GOT3 (cell line): ENCODE measurements at places on chromosomes 12 and 14.

DNA sequence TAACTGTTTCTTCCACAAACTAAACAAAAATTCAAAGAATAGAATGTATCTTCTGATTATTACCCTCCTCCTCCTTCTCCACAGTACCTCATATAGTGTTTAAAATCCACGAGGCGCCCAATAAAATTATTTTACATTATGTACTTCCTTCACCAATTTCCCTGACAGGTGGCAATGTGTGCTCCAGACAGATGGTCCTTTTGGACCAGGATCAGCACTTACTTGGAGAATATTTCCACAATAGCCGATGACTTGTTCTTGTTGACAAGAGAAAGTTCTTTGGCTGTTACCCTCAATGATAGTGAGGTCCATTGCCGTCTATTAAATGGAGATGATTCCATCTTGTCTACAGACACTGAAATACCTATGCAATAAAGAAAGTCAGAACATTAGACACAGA lies 34.9 kb downstream of the LIMA1 start:
- DNase-seq, result no peak

GRCh38 chr14:100738704-100739131 lies 12.0 kb downstream of the DLK1 start:
- DNase-seq, result no peak

GRCh38 chr12:14962153-14962539 lies 745 bp upstream of the ARHGDIB start:
- no peak for DNase-seq

GRCh38 chr14:33793398-33794110 lies 157.3 kb downstream of the EGLN3 start:
- DNase-seq, result no peak

GRCh38 chr12:41795051-41795600 lies 349.5 kb downstream of the GXYLT1 start:
- no peak for DNase-seq

DNA sequence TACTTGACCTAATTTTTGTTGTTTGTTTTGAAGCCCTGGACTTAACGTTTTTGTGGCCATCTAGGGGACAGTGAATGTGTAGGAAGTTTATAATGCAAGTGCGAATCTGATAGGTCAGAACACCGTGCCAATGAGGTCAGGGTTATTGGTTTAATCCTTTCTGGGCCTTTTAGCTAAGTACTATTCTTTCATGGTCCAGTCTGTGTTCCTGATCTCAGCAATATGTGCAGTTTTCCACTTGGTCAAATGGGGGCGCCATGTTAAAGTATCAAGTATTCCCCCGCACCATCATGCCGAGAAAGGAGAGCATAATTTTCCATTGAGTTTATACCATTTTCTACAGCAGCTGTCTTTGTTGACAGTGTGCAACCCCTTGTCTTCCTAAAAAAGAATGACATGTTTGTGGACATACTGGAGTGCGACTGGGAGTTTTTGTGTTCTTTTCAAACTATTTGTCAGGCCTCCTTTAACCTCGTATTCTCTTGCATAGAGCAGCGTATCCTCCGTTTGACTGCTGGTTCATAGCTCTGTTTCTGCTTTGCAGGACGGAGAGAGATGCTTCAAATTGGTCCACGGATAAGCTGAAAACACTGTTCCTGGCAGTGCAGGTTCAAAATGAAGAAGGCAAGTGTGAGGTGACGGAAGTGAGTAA lies 1.3 kb downstream of the AHSA1 start:
- no peak for DNase-seq

- DNase-seq, result no peak
Measured at GRCh38 chr12:83700838-83701237, 1014.1 kb downstream of the TMTC2 start.

DNA sequence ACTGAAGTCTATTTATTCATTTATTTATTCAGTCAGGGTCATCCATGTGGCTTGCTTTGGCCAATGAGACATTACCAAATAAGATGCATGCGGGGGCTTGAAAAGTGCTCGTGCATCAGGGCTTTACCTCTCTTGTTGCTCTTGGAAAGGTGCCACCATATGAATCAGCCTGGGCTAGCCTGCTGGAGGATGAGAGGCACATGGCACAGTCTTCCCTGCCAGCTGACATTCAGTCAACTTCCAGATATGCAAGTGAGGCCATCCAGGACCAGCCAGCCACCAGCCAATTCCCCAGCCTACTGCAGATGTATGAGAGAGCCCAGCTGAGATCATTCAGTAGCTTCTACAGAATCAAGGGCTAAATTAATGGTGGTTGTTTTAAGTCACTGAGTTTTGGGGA lies 105.2 kb upstream of the RPH3A start:
- no peak for DNase-seq

- DNase-seq, result no peak
Measured at GRCh38 chr14:89215114-89215513, 201.9 kb downstream of the FOXN3 start.

DNA sequence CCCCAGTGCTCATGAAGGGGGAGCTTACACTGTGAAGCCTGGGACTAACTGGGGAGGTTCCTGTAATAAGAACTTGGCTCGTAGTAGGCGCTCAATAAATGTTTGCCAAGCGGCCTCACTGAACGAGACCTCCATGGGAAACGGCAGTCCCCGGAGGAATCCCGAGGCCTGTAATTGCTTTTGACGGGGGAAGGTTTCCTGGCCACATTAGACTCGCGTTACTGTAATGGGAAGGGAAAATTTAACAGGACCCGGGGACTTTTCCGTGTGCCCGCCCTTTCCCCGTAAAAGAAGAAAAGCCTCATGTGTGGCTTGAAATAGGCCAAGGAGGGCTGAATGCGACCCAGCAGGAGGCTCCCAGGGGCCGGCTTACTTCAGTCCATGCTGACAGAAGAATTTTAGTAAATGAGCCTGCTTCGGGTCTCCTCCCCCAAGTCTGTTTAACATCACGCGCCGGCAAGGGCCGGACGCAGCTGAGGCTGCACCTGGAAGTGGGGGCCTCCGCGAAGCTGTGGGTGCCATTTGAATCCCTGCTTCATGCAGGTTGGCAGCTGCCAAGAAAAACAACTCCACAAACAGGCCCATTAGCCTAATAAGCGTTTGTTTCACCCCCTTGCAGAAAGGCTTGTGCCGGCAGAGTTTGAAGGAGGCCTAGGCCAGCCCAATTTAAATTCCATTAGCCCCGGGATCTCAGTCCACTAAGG lies 39.8 kb upstream of the PWP1 start:
- no peak for DNase-seq

DNA sequence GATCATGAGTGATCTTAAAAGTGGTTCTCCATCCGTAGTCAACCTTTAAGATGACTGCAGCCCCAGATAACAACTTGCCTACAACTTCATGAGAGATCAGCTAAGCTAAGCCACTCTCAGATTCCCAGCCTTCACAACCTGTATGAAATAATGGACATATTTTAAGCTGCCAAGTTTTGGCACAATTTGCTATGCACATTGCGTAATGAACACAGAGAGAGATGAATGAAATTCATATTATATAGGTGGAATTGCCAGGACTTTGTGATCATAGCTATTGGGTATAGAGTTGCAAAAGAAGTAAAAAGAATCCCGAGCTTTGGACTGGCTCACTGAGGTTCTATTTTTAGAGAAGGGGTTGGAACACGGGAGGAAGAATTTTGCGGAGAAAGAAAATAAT lies 59.1 kb upstream of the EGLN3 start:
- no peak for DNase-seq

GRCh38 chr14:81234278-81234677 lies 13.5 kb upstream of the GTF2A1 start:
- DNase-seq, result no peak

- no peak for DNase-seq
Measured at GRCh38 chr14:106459971-106460730, 933.8 kb downstream of the TMEM121 start.

DNA sequence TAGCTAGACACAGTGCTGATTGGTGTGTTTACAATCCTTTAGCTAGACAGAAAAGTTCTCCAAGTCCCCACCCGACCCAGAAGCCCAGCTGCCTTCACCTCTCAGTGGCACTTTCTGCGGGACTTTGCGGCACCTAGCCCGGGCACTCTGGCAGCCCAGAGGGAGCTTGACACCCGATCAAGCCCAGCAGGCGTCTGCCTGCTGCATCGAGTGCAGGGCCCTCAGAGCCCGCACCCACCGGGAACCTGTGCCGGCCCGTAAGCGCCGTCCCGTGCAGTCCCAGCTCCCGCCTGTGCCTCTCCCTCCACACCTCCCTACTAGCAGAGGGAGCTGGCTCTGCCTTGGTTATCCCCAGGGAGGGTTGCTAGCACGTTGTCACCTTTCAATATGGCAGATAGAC lies 631.0 kb upstream of the STXBP6 start:
- DNase-seq, result no peak

DNA sequence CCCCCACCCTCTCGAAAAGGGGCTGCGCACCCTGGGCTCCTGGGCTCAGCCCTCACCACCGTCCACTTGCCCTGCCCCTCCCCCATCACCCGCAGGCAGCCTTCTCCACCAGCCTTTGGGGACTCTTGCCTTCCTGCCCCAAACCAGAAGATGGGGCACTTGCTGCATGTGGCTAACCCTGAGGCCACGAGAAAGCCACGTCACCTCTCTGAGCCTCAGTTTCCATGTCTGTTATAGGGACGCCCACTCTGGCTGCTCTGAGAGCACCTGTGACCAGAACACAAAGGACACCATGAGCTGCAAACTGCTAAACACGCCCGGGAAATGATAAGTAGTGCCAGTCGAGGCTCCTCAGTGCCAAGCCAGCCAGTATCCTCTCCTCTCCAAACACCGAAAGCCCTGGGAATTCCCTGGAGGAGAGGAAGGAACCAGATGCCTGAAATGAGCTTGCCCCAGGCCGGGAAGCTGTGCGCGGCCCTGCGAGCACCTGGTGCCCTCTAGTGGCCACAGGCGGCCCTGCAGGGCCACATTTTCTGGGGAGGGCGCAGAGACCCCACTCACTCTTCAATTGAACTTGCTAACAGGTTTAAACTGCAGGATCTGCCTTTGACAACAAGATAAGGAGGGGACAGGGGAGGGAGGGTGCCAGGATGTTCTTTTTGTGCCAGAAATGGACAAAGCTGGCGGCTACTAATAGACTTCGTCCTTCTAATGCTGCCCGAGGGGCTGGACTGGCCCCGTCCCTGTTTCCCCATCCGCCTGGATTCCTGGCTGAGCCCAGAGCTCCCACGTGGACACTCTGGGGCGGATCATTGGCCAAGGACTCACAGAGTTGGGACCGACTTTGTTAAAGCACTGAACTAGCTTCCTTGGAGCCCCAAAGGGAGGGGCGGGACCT lies 10.2 kb upstream of the SERPINA9 start:
- peak; percentile 8 for DNase-seq

DNA sequence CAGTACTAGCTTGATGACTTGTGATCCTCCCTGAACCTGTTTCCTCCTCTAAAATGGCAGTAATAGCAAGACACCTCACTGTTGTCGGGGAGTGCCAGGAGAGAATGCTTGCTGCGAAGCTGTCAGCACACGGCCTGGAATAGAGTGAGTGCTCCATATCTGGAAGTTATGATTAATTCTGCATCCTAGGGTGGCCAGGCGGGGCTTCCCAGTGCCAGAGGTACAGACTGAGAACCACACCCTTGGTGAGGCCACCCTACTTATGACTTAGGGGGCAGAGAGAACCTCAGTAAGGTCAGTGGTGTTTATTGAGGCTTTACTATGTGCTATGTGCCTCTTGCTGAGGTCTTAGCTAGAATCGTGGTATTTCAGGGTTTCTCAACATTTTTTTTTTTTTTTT lies 20.1 kb downstream of the MORN3 start:
- DNase-seq, result no peak

- DNase-seq, result no peak
Measured at GRCh38 chr14:23482823-23483148, 13.3 kb downstream of the NGDN start.

DNA sequence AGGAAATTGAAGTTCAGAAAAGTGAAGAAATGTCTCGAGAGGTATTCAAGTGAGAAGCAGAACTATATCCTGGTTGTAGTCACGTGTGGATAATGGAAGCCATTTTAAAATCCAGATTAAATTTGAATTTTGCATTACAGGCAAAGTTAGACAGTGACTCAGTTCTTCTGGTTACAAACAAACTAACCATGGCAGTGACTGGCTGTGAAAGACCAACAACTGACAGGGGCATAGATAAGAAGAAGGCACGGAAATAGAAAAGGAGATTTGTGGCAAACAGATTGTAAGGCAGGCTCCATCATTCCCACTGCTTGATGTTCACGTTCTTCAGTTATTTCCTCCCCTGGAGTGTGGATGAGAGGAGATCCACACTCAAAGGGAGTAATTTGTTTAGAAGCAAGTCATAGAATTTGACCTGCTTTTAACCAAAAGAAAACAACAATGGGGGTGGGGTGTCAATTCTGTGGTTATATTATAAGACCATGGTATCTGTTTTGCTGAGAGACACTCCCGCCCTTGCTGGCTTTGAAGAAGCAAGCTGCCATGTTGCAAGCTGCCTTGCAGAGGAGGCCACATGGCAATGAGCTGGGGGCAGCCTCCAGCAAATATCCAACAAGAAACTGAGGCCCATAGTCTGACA lies 795.3 kb downstream of the VRK1 start:
- DNase-seq, result no peak
